ENCODE measurements at places on chromosomes 2 and 18.

- DNase-seq = no peak
These were observed 16.0 kb downstream of the INSIG2 start for GRCh38 chr2:118103951-118104940.

- no peak for DNase-seq
These were observed 314.9 kb upstream of the SOX11 start for GRCh38 chr2:5377323-5377722.

DNA sequence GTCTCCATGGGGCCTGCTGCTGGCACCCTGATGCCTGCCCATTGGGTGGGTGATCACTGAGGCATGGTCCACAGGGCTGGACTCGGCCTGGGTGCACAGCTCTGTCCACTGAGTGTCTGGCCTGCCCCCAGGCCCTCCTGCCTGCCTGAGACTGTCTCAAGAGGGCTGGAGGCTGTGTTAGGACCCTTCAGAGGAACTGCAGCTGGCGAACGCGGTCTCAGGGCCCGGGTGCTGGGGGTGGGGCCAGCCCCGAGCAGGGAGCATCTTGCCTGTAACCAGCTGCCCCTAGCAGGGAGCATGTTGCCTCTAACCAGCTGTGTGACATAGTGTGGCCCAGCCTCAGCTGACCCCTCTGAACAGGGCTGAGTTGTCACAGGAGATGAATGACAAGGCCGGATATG, 50.0 kb downstream of the TWIST2 start:
- no peak for DNase-seq

DNA sequence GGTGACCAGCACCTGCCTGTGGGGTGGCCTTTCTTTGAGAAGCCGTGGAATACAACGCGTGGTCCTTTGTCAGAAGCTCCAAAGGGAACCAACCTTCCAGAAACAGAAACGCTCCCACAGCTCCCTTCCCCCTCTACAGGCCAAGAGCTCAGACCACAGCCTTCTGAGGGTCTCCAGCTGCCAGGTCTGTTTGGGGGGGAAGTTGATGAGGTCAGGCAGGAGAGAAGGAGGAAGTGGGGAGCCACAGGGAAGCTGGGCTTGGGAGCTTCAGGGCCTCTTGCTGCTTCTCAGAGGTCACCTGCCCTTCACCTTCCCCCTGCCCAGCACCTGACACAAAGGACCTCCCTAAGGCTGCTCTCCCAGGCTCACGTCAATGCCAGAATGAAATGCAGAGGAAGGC, 287.7 kb upstream of the ID2 start:
- DNase-seq = no peak

GRCh38 chr2:54597153-54597848, 126.2 kb upstream of the EML6 start:
- DNase-seq = no peak

DNA sequence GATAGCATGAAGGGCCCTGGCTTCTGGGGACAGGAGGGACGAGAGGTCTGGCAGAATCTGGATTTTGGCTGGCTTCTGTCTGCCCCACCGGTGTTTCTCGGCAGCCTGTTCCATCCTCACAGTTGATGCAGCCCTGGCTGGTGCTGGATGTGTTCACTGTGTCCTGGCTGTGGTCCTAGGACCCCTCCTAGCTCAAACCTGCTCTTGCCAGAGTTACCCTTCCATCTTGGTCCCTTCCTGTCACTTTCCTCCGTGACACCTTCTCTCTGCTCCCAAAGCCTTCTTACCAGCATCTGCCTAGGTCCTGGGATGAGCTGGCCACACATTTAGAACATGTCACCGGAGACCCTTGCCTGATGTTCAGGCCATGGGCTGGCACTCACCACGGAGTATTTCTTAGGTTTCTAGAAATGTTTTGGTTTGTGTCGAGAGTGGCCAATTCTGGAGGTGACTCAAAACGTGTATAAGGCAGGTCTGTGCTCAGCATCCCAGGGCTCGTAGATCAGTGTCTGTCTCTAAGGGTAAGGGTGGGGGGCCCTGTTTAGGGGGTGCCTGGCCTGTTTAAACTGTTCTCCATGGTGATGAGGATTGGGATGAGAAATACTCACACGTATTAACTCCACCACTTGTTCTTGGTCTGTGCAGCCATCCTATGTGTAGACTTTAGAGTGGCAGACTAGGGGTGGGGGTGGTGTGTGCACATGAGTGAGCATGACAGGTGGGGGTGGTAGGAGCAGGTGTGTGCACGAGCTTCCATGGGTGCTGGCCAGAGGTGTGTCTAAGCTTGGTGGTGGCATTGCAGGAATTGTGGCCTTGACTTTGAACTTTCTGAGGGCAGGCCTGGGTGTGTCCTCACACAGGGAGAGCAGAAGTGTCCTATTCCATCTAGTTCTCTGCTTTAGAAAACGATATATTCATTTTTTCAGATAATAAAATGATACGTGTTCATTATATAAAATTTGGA, 162.7 kb downstream of the DYSF start:
- DNase-seq = no peak

DNA sequence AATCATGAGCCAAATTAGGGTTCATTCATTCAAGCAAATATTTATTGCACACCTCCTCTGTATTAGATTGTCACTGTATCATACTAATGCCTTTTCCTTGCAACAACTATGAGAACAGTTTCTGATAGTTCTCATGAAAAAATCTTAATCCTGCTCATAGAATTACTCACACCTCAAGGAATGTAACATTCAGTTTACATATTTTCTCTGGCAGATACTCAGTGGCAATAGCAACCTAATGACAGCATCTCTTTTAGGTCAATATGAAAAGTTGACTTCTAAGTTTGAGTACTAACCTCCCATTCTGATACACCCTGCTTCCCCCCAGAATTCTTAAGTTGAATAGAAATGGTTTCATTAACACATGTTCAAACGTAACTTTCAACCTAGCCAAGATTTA, 132.0 kb downstream of the VWC2L start:
- no peak for DNase-seq

GRCh38 chr2:180720829-180721228, 259.6 kb upstream of the UBE2E3 start:
- DNase-seq = no peak

- no peak for DNase-seq
These were observed 232.1 kb upstream of the TRIB2 start for GRCh38 chr2:12484536-12485115.

GRCh38 chr18:8501044-8501443, 108.2 kb upstream of the RAB12 start:
- DNase-seq = no peak

GRCh38 chr18:40006634-40007033, 1948.4 kb upstream of the PIK3C3 start:
- no peak for DNase-seq

GRCh38 chr2:123953846-123954245, 71.2 kb upstream of the CNTNAP5 start:
- no peak for DNase-seq

DNA sequence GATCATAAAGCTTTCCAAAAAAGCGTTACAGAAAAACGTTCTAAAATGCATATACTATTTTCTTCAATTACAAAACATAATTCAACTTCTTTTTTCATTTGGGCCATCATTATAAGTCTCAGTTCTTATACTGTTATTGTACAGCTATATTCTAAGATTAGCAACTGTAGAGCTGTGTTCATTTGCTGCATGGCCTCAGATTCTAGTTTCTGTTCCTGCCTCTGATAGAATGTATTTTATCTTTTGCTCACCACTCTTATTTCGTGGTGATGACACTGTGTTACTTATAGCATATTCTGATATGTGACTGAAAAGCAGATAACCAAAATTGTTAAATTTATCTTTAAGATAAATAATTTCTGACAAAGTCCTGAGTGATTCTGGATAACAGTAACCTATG, 67.2 kb downstream of the PTRHD1 start:
- DNase-seq = no peak

GRCh38 chr2:207975921-207976320, 49.4 kb downstream of the PLEKHM3 start:
- no peak for DNase-seq

GRCh38 chr2:231129216-231129615, 4.4 kb upstream of the HTR2B start:
- no peak for DNase-seq

- DNase-seq = no peak
These were observed 19.6 kb upstream of the CABLES1 start for GRCh38 chr18:23115683-23116096.

DNA sequence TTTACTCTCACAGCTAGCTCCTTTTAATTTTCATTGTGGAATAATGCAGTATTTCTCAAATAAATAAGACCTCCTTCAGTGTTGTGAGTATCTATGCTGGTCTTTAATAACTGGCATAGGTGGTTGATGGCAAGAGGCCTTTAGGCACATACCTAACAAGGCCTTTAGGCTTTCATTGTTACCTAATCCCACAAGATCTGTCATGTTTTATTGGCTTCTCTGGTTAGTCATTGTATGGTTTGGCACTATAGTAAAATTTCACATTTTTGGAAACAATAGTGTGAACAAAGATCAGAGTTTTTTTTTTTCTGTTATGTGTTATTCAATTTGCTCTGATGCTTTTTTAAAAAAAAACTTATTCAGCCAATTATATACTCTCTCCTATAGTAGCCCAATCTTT, 89.8 kb upstream of the NEUROD1 start:
- no peak for DNase-seq

GRCh38 chr2:134029418-134029817, 224.5 kb upstream of the MGAT5 start:
- no peak for DNase-seq

- no peak for DNase-seq
These were observed 29.4 kb downstream of the AOX1 start for GRCh38 chr2:200615247-200615646.

GRCh38 chr18:5582849-5583681, 39.3 kb upstream of the EPB41L3 start:
- DNase-seq = no peak

GRCh38 chr2:192813341-192813740, 618.6 kb upstream of the TMEFF2 start:
- DNase-seq = no peak

DNA sequence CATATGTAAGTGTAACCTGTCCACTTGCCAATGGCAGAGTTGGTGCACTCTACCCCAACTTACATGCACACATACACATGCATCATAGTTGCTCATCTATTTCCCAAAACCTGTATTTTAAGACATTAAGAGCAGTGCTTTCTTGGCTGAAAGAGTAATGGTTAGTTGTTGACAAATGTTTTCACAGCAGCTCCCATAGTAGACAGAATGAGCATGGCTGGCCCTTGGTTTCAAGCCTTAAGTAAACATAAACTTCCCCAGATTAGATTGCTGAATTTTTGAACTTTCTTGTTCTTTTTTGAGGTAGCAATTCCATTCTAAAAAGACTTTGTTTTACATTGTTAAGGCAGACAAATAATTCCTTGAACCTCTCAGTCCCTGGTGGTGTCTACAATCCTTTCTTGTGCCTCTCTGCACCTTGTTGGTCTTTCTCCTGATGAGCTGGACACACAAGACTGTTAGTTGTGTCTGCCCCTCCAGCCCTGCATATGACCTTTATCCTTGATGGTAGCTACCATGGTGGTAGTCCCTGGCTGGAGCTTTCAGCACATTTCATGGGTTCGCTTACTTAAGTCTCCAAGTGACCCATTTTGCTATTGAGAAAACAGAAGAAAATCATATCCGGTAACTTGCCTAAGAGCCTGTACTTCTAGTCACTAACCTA, 580.1 kb upstream of the ID2 start:
- no peak for DNase-seq

GRCh38 chr18:57431002-57431382, 4.2 kb upstream of the ONECUT2 start:
- DNase-seq = no peak

DNA sequence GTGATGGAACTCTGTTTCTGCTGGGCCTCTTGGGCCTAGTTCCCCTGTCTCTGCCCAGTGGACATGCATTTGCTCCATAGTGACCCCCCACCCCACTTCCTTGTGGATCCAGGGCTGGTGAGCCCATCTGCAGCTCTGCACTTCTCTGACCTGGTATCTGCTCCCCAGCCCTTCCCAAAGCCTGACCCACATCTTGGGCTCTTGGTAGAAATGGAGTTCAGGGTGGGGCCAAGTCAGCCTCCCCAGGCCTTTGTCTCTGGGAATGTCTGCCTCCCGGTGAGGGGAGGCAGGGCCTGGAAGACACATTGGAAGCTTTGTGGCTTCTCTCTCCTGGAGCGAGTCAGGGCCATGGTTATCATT, 6.3 kb upstream of the TRAF3IP1 start:
- DNase-seq = no peak

DNA sequence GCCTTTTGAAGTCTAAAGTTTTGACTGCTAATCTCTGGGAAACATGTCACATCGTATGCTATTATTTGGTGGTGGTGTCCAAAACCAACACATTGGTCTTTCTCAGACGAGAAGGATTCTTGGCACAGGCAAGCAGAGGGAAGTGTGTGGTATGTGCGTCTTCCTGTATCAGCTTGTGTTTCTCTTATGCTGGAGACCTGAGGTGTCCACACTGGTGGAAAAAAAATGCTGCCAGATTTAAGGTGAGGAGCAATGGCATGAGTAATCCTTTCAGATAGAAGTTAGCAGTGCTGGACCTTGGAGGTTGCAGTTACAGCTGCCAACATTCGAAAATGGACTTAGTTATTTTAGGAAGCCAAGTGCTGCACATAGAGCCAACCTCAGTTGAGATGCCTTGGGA, 11.7 kb upstream of the FHL2 start:
- DNase-seq = no peak

DNA sequence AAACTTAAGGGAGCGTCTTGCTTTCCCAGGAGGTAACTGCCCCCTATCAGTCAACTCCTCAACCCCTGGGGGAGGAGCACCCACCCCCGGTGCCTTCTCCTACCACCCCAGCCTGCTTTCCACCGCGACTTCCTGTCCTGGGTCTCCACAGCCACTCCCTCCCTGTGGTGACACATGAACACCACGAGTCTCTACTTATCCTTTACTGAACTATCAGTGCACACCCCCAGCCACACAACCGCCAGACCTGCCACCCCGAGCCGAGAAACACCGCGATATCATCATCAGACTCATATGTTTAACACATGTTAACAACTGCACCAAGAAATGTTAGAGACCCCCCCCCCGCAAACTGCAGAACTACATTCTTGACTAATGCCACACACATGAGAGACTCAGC, 43.3 kb downstream of the LONRF2 start:
- no peak for DNase-seq

DNA sequence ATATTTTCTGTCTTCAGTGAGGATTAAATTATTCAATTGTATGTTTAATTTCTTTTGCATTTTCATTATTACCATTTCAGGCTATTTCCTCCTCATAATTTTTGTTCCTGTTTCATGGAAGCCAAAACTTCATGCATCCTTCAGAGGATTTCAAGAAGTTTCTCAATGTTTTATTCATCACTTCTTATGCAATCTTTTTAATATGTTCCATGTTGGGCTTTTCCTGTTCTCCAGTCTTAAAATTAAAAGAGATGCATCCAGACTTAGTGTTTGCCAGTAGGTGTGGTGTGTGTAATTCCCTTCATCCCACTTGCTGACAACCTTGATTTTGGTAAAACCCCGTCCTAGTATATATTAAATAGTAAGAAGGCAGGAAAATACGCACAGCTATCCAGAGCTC, 190.0 kb downstream of the EN1 start:
- DNase-seq = no peak

Measured in stimulated activated CD8-positive, alpha-beta memory T cell treated with anti-CD3 and anti-CD28 coated beads, Interleukin-12 subunit alpha, Interleukin-12 subunit beta, amount 100 ng/mL, for 1 hour (primary cell).